Left lobe of liver (tissue), 2 donors: ENCODE measurements at places on chromosomes 7 and 10. TPM values are rescaled to one million over a fixed set of nuclear protein-coding genes. Genes with fewer than 3 reads are reported as not detected.

The PON1 gene
- total RNA-seq: 465 TPM

The FAM25G gene
- total RNA-seq: not detected

- peak; percentile 42 for DNase-seq
These were observed 15.1 kb upstream of the ZNF273 start for GRCh38 chr7:64887756-64888508.

The MUC12 gene
- 0.05 TPM for total RNA-seq

- no peak for DNase-seq
These were observed 8.4 kb downstream of the TLX1 start for GRCh38 chr10:101139421-101139911.

DNA sequence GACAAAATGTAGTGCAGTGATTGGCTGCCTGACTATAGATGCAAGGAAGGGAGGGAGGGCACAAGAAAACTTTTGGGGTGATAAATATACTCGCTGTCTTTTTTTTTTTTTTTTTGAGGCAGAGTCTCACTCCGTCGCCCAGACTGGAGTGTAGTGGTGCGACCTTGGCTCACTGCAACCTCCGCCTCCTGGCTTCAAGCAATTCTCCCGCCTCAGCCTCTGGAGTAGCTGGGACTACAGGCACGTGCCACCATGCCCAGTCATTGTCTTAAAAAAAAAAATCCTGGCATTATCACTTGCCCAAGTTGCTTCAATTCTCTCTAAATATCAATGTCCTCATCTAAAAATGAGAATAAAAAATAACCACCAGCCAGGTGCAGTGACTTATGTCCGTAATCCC, 7.6 kb upstream of the FZD9 start:
- no peak for DNase-seq

The CRYGN gene
- total RNA-seq: not detected

DNA sequence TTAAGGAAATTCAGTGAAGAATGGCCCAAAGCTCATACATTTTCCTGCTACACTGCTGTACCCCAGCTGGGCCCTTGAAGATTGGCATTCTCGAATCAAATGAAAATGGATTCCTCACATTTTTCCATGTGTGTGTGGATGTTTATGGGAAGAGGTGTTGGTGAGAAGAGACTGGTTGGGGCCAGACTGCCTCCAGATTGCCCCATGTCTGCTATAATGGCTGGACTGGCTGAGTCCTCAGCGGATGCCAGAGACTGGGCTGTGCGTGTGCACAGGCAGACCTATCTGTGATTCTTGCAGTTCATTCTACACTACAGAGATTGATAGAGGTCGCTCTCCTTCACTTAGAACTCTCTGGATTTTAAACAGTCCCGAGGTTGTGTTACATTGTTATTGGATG, 183.6 kb upstream of the GDF10 start:
- peak; percentile 14 for DNase-seq

GRCh38 chr7:121313793-121314676, 14.8 kb upstream of the WNT16 start:
- no peak for DNase-seq

DNA sequence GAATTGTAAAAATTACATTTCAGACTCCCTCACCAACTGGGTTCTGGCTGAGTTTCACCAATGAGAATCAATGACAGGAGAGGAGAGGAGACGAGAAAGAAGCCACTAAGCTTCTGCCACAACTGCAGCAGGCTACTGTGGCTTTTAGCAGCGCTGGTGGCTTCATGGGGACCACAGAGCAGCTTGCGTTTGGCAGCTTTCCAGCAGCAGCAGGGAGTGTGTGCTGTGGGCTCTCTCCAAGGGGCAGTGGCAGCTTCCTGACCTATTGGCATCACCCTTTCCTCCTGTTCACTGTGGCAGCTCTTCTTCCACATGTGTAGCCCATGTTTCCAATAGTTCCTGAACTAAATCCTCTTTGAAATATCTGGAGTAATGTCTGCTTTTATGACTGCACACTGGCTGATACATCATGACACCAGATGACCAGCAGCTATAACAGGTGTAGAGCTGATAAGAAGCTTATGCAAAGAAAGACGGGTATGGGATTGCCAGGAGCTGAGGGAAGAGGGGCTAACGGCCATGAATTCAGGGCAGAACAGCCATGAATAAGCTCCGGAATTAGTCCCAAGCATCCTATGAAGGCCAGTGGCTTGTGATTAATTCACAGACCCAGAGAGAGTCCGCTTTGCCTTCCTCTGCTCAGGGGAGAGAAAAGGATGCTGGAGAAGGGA, 46.8 kb downstream of the KCNH2 start:
- DNase-seq: no peak

- no peak for DNase-seq
These were observed 925.1 kb downstream of the LRMDA start for GRCh38 chr10:76356557-76356956.

DNA sequence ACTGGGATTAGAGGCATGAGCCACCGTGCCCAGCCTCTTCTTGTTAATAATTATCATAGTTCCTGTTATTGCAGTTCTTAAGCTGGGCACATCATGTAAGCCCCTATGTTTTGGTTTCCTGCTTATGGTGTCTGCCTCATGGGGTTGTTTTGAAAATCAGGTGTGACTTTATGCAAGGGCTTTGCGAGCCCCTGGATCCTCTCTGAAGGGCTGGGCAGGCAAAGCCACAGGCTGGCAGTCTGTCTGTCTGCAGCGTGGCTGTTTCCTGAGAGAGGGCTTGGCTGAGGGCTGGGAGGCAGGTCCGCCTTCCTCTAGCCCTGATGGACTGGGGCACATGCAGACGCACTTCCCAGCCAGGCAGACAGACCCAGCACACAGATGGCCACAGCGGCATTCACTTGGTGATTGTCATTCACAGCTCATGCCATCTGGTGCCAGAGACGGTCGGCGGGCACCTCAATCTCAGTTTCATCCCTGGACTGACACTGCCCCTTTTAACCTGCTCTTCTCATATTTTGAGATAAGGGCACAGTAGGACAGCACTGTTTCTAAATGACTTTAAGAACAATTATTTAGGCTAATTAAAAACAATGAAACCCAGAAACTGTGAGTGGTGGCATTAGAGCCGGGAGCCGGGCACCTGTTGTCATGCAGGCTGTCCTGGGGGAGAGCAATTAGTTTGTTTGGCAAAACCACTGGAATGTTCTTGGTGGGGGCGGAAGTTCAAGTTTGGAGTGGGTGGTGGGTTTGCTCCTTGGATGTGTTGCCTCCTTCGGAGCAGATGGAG, 35.5 kb downstream of the RBM20 start:
- no peak for DNase-seq

The XRCC2 gene
- total RNA-seq: 0.18 TPM

DNA sequence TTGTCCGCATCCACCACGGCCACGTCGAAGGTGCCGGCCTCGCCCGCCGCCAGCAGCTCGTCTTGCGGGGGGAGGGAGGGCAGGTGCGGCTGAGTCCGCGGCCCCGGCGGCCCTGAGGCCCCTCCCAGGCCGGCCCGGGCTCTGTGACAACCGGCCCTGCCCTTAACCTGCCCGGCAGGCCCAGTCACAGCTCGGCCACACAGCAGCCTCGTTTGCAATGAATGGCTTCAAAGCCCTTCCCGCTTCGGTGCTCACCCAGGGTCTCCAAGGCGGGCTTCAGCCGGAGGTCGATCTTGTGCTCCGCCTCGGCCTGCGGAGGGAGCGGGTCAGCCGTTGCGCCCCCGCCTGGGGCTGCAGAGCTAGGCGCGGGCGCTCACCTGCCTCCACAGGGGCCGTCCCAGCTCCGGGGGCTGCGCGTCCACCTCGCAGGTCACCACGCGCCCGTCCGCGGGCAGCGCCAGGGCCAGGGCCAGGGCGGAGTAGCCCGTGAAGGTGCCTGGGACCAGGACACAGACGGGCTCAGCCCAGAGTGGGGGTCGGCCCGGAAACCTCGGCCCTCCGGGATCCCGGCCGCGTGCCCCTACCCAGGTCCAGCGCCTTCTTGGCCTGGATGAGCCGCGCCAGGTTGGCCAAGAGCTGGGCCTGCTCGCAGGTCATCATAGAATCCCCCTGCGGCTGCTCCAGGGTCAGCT, 928 bp downstream of the COMTD1 start:
- no peak for DNase-seq

GRCh38 chr7:95357623-95358022, 33.3 kb upstream of the PON1 start:
- DNase-seq: no peak

- DNase-seq: no peak
These were observed 544.1 kb downstream of the HTR7 start for GRCh38 chr10:90313576-90314325.

DNA sequence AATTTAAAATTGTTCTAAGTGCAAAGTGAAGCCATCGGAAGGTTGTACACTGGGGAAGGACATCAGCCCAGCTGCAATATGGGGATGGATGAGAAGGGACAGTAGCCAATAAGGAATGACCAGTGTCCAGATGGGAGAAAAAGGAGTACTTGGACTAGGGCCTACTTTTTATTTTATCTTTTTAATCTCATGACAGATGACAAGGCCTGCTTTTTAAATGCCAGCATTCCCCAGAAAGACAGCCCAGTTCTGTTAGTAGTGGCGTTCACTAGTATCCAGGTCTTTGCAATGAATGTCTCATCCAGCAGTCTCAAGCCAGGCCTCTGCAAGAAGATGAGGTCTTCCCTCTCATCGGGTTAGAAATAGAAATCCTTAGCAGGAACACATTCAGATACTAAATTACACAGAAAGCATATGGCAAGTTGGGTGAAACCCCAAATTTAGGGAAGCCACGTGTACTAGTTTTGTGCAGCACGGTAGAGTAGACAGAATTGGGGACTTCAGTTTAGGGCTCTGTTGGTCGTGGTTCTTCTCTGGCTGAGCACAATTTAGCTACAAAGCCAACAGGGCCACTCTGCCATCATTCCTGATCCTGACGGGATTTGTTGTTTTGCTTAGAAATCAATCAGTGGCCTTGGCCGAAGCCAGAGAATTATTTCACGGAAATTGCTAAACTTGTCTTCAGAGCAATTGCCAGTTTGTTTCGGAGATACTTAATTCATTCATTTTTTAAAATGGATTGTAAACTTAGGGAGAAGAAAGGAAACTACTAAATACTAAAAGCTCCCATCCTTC, 227.8 kb downstream of the ARHGAP21 start:
- no peak for DNase-seq

DNA sequence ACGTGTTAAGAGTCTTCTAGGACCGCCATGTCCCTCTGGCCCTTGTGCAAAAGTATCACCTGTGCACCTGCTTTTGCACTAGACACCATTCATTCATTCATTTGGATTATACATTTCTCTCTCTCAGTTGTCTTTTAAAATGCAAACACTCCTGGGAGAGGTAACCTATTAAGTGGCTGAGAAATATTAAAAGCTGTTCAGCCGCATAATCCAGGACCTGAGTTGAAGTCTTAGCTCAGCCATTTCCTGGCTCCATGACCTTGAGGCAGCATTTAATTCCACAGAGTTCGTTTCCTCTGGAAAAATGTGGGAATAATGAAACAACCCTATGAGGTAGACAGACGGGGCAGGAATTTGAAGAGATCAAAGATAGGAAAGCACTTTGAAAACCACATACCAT, 251.6 kb downstream of the RPS24 start:
- no peak for DNase-seq

DNA sequence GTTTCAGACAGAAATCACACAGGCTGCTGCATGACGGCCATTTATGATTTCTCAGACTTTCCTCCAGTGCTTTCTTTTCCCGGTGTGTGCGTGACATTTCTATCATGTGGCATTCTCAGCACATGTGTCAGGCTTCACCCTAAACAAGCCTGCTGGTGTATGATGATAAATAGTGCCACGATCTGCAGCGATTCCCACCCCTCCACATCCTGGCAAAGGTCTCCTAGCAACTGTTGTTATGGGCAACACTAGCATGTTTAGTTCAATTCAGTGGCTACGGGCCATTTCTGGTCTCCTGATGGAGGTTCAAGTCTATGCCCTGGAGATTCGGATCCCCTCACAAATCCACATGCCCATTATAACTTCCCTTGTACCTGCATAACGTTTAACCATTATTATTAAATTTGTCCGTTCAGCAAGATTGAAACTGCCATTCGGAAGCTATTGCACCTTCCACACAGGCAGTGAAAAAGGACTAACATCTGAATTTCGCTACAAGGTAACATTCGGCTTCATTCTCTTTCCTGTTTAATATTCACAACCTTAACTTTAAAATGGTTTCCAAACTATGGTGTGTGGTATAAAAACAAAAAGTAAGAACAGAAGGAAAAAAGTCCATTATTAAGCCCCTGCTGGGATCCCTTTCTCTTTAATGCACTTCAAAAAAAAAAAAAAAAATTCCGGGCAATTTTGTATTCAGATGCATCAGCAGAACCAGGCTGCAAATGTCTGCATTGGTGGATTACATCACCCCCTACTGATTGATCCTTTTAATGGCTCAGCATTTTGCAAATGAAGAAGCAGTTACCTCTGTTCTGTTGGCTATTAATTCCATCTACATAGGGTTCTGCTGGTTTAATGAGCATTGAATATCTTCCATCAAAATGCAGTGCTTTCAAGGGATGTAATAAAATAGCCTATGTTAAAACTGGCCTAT, 90.2 kb downstream of the FRMD4A start:
- DNase-seq: no peak

GRCh38 chr10:50316695-50317648, 65.7 kb upstream of the ASAH2 start:
- no peak for DNase-seq

DNA sequence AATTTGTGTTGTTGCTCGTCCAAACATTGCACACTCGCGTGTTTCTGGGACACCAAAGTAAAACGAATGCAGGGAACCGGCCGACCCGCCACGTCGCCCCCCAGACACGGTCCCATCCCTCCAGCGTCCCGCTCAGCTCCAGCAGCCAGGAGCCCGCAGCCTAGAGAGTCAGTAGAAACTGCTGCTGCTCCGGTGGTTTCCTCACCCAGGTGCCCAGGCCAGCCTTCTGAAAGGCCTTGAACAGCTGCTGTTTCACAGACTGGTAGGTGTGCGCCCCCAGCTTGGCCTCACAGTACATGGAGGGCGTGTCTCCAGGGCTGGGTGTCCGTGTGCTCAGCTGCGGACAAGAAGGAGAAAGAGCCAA, 126.8 kb downstream of the WDR37 start:
- DNase-seq: no peak

The OGDHL gene
- total RNA-seq: 88.9 TPM

The PDCD4 gene
- total RNA-seq: 30.3 TPM

The TAF6 gene
- 14.9 TPM for total RNA-seq

GRCh38 chr7:94223375-94224084, 171.2 kb upstream of the COL1A2 start:
- DNase-seq: no peak

The ARF5 gene
- total RNA-seq: 51.9 TPM

DNA sequence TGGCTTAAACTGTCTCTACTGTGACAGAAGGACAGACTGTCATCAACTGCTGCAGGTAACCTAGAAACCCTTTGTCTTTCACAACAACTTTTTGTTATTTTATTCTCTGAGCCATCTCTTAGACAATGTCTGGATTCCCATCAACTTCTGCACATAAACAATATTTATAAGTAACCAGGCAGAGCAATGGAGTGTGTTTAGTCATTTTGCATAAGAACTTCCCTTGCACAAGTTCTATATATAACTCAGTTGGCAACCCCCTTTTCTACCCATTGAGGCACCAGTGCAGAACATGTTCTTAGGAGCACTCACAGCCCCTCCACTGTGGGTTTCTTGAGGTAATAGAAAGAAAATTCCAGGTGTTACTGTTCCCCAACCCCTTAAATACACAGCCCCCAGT, 65.0 kb upstream of the IL6 start:
- DNase-seq: no peak

The MMP21 gene
- 0.20 TPM for total RNA-seq

- DNase-seq: no peak
These were observed 381.1 kb upstream of the SEMA3D start for GRCh38 chr7:85567983-85568382.

- DNase-seq: no peak
These were observed 140.2 kb upstream of the PPP2R2D start for GRCh38 chr10:131760416-131761166.

- DNase-seq: no peak
These were observed 105.5 kb upstream of the ZNF438 start for GRCh38 chr10:31136930-31137885.

The ANTXRL gene
- not detected for total RNA-seq
